ENCODE measurements at places on chromosomes 13 and 19. TPM values are rescaled to one million over a fixed set of nuclear protein-coding genes. Genes with fewer than 3 reads are reported as not detected.

The ZNF888 gene
- total RNA-seq, result 1.9 TPM

The ITPKC gene
- 14.5 TPM for total RNA-seq

The CFD gene
- total RNA-seq, result 3.9 TPM

The DNASE2 gene
- 14.7 TPM for total RNA-seq

The TMEM145 gene
- total RNA-seq, result not detected

The CFAP97D2 gene
- not detected for total RNA-seq

The PROZ gene
- not detected for total RNA-seq

The IZUMO1 gene
- not detected for total RNA-seq

Measured in fibroblast of villous mesenchyme (primary cell).